ENCODE measurements at places on chromosomes 11 and 22.

DNA sequence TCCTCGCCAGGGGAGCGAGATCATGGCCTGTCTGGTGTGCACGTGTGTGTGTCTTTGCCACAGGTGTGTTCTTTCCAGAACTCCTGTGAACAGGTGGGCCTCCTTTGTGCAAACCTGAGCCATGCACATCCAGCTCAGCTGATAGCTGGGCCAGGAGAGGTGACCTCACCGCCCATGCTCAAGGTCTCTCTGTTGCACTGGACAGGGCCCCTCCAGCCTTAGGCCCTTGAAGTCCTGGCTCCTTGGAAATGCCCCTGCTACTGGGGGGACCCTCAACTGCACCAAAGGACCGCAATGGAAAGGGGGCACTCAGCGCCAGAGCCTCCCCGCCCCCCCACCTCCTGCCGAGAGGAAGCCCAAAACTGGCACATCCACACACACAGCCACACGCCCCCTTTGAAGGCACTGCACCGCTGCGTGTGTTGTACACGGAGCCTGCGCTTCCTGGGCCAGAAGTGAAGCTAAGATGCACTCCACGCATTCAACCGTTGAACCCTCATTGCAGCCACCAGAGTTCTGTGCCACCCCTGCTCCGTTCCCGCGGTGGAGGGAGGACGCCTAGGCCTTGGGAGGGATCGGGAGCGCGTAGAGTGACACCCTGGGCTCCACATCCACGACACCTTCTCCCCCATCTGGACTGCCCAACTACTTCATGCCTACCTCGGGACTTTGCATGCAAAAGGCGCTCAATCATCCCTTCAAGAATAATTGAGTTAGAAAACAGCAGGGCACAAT lies 16.4 kb upstream of the IL2RB start:
- DNase-seq, result no peak

- DNase-seq, result peak; percentile 25
Observed at GRCh38 chr11:9069256-9069655, 22.1 kb downstream of the SCUBE2 start.

DNA sequence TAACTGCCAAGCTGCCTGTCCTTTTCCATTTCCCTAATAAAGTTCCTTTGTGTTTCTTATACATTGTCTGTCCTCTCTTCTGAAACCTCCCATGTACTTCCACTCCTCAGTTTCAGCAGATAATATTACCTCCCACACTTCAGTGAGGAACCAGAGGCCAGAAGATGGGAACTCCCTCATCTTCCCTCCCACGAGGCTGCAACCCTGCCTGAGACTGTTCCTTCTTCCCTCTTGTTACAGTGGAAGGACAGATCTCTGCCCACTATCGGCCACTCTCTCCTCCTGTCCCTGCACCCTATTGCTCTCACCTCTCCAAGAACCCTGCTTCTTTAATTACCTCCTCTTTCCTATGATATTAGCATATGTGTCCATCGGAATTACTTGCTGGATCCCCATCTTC lies 38.1 kb upstream of the SWAP70 start:
- no peak for DNase-seq

DNA sequence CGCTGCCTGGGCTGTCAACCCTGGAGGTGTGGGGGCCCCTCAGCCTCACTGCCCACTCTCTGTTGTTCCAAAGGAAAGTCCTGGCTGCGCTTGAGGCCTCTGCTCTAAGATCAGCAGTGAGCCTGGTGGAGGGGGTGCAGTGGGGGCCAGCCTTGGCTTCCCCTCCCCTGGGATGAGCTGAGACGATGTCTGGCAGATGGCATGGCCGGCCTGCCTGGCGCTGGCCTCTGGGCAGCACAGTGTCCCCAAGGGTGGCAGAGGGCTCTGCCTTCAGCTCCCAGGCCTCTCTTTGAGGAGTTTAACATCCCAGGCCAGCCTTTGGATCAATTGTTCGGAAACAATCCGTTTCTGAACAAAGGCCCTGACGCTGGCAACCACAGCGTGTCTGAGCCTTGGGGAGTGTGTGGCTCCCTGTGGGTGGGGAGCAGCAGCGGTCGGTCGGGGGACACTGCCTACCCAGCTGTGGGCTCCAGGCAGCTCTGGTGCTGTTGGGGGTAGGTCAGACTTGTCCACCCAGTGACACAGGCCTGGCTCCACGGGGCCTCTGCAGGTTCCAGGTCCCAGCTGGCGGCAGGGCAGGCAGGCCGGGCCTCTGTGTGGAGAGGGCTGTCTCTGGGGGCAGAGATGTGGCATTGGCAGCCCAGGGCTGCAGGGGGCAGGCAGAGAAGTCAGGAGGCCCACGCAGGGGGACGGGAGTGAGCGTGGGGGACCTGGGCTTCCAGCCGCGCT lies 12.1 kb downstream of the TSPAN4 start:
- DNase-seq, result peak; percentile 72

- DNase-seq, result no peak
Observed at GRCh38 chr11:73338279-73338678, 30.2 kb downstream of the ARHGEF17 start.

DNA sequence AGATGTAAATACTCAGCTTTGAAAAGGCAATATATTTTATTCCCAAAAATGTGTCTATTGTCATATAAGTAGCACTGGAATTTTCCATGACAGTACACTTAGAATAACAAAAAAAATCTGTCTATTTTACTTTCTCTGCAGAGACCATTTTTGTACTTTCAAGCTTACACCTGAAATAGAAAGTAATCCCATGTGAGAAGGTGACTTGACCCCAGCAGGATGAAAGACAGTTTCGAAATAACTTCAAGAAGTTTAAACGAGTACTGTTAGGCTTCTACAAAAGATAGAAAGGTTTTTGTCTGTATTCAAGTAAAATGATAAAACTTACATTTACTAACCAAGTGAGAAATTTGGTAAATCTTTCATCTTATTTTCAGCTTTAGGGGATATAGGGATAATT lies 259.9 kb upstream of the CTSC start:
- DNase-seq, result no peak

DNA sequence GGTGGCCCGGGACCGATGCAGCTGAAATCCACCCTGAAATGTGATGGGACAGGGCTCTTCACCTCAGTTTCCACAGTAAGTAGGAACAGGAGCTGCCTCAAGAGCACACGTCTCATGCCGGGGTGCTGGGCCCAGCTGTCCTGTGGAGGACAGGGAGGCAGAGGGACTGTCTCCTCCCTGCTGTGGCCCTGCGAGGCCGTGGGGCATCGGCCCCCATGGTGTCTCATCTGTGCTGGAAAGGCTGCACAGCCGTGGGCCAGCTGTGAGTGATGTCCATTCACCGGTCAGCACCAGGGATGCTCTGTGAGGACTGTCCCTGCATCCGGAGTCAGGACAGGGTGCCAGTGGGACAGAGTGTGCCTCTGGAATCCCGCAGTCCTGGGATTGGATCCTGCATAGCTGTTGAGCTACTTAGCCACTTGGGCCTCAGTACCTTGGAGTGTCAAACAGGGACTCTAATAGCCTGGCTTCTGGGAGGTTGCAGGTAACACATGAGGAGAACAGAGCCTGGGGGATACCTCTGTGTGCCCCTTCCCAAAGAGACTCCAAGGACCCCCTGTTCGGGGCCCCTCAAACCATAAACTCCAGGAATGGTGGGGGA lies 16.5 kb downstream of the TRPM5 start:
- DNase-seq, result no peak

DNA sequence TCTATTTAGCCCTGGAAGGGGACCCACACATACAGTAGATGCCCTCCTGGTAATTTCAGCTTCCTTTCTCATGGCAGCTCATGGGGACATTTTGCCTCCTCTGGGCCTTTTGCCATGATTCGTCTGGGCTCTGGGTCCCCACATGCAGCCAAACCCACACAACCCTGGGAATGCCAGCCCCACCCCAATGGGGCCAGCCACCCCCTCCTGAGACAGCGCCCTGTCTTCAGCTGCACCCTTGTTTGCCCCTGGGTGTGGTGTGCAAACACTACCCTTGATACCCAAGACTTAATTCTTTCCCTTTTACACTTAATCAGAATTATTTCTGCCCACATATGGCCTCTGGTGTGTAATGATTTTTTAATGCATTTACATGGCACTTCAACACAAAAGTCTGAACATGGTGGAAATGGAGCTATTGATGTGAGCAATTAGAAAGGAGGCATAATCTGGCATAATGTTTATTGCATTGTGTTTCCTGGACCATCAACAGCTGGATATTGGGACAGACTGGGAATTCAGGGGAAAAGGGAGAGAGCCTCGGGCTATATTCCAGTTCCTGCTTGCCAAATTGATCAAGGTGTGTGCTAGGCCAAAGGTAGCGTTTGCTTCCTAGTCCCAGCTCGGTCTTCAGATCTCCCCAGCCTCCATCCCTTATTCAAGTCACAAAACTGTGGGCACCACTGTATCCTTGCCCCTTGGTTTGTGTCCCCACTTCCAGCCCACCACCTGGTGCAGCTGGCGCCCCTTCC lies 85.0 kb upstream of the ANO1 start:
- DNase-seq, result no peak

DNA sequence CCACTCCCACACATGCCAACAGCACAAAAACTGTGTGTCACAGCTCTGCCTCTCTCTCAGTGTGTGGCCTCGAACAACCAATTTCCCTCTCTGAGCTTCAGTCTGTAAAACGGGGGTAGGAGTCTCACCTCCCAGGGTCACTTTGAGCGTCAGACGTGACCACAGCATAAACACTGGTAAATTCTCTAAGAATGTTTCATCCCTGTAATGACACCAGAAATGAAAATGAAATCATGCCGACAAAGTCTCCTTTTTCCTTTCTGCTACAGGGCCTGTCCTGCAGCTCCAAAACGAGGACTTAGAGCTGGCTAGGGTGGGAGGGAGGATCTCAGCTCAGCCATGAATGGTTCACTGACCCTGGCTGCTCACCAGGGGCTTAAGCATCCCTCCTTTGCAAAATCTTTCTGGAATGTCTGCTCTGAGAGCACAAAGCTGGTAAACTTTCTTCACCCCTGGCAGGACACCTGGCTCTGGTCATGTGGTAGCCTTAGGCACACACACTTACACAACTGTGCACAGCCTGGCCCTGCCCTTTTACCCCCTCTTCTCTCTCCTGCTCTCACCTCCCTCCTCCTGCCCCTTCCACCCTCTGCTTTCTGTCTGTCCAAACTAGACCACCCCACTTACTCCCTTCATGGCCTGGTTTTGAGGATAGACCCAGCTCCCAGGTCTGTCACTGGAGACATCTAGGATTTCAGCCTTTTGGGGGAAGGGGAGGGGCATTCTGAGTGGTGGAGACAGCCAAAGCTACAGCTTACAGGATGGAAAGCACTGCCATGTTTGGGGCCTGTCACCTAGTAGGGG lies 12.3 kb upstream of the TSKU start:
- no peak for DNase-seq

DNA sequence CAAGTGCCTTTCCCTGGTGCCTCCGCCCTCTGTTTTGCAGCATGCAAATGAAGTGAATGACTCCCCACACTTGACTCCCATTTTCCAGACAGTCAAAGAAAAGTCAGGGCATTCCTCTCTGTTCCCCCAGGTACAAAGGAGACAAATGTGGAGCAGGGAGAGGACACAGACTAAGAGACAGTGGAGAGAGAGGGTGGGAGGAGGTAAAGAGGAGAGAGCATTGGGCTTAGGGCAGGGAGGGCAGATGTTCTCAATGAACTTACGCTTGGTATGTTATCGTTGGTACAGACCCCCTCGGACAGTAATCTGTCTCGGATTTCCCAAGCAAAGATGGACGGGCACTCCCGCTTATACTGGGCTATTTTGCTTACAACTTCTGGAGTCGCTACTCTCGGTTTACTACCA lies 9.8 kb downstream of the PAX6 start:
- peak; percentile 79 for DNase-seq

- no peak for DNase-seq
Observed at GRCh38 chr11:129969920-129970319, 32.7 kb downstream of the PRDM10 start.

DNA sequence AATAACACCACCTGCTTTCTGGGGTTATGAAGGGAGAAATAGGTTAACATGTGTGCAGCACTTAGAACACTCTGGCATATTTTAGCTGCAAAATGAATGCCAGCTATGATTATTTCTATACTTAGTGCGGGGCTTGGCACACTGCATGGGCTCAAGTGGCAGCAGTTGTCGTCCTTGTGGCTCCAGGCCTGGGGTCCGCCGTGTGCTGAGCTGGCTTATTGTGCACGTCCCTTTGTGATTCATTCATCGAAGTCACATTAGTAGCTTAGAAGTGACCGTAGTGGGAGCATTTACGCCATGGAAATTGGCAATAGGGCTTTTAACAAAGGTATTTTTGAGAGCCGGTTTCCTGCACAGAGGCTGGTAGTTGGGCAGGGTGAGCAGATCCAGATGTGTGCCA lies 4.2 kb downstream of the RASD2 start:
- DNase-seq, result no peak

DNA sequence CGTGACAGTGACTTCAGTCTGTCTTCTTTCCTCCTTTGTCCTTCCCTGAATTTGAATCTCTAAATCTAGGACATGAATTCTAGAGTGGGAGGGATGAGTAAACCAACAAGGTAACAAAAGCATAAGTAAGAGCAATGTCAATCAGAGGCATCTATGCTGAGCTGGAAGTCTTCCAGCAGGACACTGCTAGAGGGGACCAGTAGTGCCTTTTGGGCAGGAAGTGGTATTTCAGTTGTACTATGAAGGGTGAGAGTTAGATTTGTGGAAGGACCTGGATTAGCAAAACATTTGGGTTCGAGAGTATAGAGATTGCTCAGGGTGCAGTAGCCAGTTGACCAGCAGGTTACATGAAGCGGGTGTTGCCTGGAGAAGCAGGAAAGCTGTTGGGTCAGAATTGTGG lies 40.3 kb downstream of the MEI1 start:
- DNase-seq, result no peak

GRCh38 chr11:1234771-1235305 lies 12.0 kb downstream of the MUC5B start:
- DNase-seq, result no peak

DNA sequence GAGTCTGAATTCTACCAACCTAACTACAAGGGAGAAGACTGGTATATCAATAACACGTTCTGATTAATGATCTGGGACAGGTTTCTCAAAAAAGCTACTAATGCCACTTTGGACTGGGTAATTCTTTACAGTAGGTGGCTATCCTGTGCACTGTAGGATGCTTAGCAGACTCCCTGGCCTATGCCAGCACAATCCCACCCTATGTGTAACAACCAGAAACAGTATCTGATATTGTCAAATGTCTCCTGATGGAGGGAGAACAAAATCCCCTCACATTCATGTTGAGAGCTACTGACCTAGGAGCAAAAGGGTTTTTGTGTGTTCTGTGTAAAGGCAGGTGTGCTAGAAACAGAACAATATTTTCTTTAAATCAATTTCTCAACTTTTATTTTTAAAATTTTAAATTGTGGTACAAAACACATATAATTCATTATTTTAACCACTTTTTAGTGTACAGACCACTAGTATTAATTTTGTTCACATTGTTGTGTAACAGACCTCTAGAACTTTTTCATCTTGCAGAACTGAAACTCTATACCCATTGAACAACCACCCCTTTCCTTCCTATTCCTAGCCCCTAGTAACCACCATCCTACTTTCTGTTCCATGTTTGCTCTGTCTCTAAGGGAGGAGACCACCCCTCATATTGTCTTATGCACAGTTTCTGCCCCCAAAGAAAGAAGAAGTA lies 2.1 kb upstream of the MS4A6A start:
- DNase-seq, result no peak

DNA sequence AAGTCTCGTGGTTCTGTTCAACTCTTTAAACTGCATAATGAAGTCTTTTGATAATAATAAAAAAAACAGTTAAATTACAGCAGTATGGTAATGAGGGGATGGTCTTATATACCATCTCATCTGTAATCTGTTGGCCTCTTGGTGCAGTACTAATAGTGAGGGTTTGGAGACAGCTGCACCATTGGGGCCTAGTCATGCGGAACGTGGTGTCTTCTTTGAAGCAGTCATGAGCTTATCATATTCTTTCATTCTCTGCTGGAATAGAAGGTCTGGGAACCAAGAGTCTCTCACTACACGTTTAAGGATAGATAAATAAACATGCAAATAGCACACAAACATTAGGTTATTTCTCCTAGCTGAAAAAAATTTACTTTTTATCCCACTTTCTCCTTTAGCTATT lies 40.9 kb upstream of the OR9Q1 start:
- peak; percentile 12 for DNase-seq
